ENCODE measurements at places on chromosomes 2 and 18.

- DNase-seq = no peak
Observed at GRCh38 chr2:167943897-167944296, 303.5 kb downstream of the STK39 start.

DNA sequence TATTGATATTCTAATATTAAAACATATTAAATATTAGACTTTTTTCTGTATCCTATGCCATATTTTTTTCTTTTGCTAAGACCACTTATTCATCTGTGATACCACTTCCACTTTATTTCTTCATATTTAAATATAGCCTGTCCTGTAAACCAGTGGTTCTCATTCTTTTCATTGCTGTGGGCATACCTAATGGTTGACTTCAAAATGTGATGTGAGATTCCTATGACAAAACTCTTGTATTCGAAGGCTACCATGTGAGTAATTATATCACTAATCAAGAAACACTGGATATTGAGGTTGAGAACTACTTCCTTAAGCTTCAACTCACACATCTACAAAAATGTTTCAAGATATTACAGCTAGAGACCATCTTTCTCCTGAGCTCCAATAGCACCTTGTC is 3.6 kb downstream of the SCRN3 start:
- no peak for DNase-seq

DNA sequence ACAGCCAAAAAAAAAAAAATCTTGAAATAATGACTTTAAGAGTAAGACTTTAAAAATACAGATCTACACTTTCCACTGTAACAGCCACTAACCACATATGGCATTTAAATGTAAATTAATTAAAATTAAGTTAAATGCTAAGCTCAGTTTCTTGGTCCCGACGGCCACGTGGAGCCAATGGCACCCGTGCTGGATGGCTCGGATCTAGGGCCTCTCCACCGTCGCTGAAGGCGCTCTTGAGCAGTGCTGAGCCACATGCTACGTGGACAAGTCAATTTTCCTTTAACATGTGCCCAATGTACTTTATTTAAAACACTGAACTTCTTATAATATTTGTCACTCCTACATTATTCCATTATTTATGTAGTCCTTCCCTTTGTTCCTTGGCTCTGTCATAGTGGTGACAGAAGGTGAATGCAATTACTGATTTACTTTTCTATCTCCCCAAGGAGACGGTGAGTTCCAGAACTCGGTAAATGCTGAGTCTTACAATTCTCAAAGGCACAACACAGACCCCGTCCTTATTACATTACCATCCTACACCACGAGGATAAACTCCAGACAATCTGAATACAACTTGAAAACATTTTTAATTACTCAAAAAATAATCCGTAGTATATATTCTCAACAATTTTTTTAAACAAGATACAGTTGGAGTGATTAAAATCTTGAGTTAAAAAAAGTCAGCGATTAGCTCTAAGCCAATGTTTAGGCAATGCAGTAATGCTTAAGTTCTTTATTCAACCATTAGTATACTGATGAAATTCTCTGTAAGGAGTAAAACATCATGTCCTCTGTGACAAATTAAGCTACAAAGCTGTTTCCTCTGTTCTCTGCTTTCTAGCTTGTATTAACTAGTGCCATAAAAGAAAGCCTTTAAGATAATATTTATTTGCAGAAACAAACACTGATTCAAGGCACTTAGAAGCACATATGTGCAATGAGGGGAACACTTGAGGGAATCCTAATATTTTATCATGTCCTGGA is 95.1 kb downstream of the AFF3 start:
- no peak for DNase-seq

DNA sequence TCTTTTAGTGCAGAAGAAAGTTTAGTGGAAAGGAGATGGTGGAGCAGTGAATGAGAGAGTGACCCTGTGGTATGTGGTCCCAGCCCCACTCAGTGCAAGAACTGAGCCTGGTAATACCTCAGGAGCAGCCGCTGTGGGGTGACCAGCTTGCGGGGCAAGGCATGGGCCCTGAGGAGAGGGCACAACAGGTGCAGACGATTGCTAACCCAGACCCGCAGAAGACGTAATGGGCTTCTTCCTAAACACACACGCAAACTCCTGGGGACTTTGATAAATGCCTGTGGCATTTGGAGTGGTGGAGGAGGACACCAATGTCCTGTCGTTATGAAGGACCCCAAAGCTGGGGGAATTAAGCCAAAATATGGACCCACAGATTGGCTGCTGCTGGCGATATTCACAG is 78.7 kb downstream of the GFPT1 start:
- no peak for DNase-seq

GRCh38 chr2:17322461-17322860 is 195.8 kb downstream of the RAD51AP2 start:
- no peak for DNase-seq

- peak; percentile 47 for DNase-seq
Observed at GRCh38 chr2:181203412-181203811, 223.0 kb downstream of the UBE2E3 start.

DNA sequence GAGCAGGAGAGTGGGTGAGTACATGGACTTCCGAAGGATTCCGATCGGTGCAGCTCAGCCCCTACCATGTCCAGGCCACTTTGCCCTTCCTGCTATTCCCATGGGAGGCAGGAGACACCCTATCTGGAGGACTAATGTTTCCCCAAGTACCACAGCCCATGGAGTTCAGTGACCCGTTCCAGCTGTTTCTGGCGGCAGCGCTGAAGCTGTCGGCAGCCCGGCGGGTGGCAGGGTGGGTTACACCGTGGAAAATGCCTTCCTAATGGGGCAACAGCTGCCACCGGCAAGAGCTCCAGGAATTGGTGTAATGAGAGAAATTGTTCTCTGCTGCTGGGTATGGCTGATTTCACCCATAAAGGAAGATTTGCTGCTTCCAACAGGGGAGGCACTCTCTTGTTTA is 98.3 kb downstream of the MYCN start:
- DNase-seq = no peak

DNA sequence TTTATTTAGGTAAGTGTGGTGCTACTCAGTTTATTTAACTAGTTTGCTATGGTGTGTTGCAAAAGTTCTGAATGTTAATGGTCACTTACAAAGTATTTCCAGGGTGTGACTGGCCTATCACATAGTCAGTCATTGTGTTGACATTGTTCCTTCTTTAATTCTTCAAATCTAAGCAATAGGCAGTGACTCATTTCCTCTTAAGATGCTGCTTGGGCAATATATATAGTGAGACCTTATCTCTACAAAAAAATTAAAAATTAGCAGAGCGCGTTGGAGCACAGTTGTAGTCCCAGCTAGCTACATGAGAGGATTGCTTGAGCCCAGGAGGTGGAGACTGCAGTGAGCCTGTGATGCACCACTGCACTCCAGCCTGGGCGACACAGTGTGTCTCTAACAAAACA is 5.8 kb upstream of the CCDC88A start:
- peak; percentile 83 for DNase-seq

DNA sequence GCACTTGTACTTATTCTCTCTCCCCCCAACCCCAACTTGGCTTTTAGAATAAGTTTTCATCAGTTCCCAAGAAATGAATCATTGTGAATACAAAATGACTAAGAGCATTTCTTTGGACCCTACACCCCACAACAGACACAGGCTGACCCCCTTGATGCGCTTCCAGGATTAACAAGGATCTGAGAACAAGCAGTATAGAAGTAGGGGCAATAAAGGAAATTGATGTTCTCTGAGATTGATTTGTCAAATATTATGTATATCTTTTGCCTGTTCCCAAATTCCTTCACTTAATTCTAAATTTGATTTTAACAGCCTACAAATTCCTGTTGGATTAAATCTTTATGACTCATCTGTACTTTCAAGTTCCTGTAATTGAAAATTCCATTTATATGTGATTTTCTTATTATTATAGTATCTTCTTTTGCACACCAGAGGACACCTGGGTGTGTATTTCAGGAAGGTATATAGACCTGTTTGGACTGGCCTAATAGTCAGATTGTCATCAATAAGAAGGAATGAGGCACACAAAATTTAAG is 10.2 kb upstream of the PTPN4 start:
- peak; percentile 57 for DNase-seq

GRCh38 chr2:72778410-72778809 is 47.4 kb downstream of the EXOC6B start:
- peak; percentile 52 for DNase-seq

All from MCF 10A (cell line).